Activated CD4-positive, alpha-beta memory T cell treated with anti-CD3 and anti-CD28 coated beads for 36 hours (primary cell): ENCODE measurements at places on chromosomes 16 and 17. TPM values are rescaled to one million over a fixed set of nuclear protein-coding genes. Genes with fewer than 3 reads are reported as not detected.

The TNP2 gene
- total RNA-seq: not detected

GRCh38 chr16:64589836-64590235 is 532.0 kb downstream of the CDH11 start:
- H3K36me3 ChIP-seq: no peaks in the 10 kb centered on the region
- no peaks in the 10 kb centered on the region for H3K4me1 ChIP-seq
- DNase-seq: no peak

DNA sequence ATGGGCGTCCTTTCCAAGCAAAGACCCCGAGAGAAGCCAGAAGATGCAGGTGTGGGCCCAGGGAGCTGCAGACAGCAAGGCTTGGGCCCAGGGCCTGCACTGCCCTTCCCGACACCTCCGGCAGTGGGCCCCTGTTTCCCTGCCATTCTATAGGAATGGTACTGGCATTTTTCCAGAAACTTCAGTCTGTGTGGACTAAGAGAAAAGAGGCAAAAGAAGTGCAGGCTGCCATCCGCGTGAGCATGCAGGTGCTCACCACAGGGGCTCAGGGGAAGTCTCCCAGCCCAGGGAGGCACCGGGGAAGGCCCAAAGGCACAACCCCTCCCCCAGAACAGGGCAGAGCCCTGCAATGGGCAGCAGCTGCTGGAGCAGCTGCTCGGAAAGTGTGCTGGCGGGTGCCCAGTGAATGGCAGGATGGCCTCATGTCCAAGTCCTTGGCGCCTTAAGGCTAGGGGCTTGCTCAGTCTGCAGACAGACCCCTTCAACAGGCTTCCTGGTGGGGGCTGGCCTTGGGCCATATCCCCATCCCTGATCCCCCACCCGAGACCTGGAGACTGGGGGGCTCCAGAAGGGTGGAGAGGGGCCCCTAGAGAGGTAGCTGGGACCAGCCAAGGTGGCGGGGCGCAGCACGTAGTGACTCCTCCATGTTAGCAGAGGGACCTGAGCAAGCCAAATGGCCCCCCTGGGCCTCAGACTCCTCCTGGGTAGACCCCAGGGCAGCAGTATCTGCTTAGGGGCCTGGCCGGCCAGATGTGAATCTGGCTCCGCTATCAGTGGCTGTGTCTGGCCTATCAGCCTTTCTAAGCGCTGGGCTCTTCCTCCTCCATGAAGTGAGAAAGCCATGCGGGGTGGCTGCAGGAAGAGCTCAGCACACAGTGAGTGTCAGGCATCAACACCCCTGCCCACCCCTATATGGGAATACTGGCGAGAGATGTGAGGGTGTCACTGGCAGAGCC is 6.7 kb upstream of the TPPP3 start:
- DNase-seq: no peak
- H3K4me1 ChIP-seq: no peaks in the 10 kb centered on the region
- no peaks in the 10 kb centered on the region for H3K36me3 ChIP-seq
- peaks cover 11% of the 10 kb centered on the region for H3K27me3 ChIP-seq

GRCh38 chr16:1781254-1781653 is 1.1 kb downstream of the SPSB3 start:
- DNase-seq: no peak
- H3K36me3 ChIP-seq: peaks cover 3% of the 10 kb centered on the region
- H3K27me3 ChIP-seq: no peaks in the 10 kb centered on the region

- DNase-seq: peak; percentile 50
- H3K4me1 ChIP-seq: peaks cover 6% of the 10 kb centered on the region
- H3K27ac ChIP-seq: peak overlapping the region; percentile 62
- H3K36me3 ChIP-seq: peaks cover 23% of the 10 kb centered on the region
Measured at GRCh38 chr17:48123776-48124388, 16.3 kb downstream of the SNX11 start.

DNA sequence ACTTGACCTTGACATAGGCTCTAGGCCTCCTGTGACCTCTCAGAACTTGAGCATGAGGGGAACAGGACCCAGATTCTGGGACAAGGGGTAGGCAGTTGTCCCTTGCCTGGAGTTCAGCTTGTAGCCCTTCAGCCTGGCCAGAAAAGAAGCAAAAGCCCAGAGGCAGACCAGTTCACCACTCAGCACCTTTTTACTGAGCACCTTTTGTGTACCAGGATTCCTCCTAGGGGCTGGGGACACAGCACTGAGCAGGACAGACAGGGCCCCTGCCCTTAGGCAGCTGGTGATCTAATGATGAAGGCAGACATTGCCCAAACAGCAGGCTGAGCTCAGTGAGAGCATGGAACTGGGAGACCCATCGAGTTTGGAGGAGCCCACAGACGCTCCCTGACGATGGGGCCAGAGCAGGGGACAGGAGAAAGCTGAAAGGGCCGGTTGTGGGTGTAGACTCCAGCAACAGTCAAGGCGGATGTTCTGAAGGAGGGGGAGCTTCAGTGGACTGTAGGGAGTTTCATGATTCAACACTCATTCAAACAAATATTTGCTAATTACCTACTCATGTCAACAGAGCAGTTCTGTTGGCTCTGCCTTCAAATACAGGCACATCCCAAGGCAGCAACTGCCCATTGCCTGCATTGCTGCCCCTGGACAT is 32.0 kb downstream of the SBK1 start:
- DNase-seq: no peak
- H3K27me3 ChIP-seq: no peaks in the 10 kb centered on the region
- H3K36me3 ChIP-seq: no peaks in the 10 kb centered on the region
- no peaks in the 10 kb centered on the region for H3K4me1 ChIP-seq
- no peak overlapping the region for H3K27ac ChIP-seq
- H3K4me3 ChIP-seq: no peak overlapping the region

DNA sequence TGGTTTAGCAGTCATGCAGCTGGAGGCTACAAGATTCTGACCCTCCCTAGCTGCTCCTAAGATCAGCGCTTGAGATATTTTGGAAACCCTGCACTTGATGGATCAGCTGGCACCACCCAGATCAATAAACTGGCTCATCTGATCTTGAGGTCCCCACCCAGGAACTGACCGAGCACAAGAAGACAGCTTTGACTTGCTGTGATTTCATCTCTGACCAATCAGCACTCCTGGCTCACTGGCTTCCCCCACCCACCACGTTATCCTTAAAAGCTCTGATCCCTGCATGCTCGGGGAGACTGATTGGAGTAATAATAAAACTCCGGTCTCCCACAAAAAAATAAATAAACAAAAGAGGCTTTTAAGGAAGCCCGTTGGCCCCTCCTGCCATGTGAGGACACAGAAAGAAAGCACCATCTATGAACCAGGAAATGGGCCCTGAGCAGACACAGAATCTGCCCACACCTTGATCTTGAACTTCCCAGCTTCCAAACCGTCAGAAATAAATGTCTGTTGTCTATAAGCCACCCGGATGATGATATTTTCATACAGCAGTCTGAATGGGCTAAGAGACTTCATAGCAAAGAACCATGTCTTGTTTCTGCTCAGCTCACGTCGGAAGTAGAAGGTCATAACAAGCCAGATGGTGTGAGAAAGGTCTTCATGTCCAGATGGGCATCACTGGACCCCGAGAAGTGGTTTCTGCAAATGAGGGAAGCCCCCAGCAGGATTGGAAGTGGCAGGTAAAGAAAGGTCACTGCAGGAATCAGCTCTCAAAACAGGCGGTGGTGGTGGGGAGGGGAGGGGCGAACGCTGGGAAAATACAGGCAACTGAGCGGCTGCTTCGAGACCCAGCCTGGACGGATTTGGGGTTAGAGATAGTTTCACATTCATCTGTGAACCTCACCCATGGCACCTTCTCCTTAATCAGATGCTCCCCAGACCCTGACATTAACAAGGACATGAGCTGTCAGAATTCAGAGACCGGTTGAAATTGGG is 19.8 kb upstream of the RPH3AL start:
- no peaks in the 10 kb centered on the region for H3K36me3 ChIP-seq
- peaks cover 1% of the 10 kb centered on the region for H3K27me3 ChIP-seq
- DNase-seq: no peak
- peaks cover 7% of the 10 kb centered on the region for H3K4me1 ChIP-seq

The EPN3 gene
- not detected for total RNA-seq

DNA sequence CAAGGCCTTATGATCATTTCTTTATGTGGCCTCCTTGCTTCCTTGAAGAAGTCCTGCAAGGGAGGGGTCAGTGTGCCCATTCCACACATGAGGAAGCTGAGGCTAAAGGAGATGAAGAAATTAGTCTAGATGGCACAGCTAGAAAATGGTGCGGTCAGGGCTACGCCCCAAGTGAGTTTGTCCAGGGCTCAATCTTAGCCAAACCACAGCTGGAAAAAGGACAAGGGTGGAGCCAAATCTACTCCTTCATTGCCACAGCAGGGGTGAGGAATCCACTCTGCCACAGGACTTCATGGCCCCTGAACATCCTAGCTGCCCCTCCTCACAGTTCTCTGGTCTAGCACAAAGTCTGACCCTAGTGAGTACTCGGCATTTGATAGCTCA is 16.2 kb downstream of the BEAN1 start:
- no peaks in the 10 kb centered on the region for H3K36me3 ChIP-seq
- peaks cover 8% of the 10 kb centered on the region for H3K27me3 ChIP-seq
- no peak overlapping the region for H3K27ac ChIP-seq

- no peak overlapping the region for H3K27ac ChIP-seq
- no peaks in the 10 kb centered on the region for H3K36me3 ChIP-seq
- no peaks in the 10 kb centered on the region for H3K4me1 ChIP-seq
Measured at GRCh38 chr16:77410449-77410848, 24.4 kb downstream of the ADAMTS18 start.

The AMZ2 gene
- 146 TPM for total RNA-seq

The RPUSD1 gene
- 15.5 TPM for total RNA-seq

- H3K4me3 ChIP-seq: no peak overlapping the region
- no peak for DNase-seq
- H3K27me3 ChIP-seq: no peaks in the 10 kb centered on the region
- H3K36me3 ChIP-seq: peaks cover 2% of the 10 kb centered on the region
Measured at GRCh38 chr16:20873331-20873730, 26.8 kb downstream of the DCUN1D3 start.

DNA sequence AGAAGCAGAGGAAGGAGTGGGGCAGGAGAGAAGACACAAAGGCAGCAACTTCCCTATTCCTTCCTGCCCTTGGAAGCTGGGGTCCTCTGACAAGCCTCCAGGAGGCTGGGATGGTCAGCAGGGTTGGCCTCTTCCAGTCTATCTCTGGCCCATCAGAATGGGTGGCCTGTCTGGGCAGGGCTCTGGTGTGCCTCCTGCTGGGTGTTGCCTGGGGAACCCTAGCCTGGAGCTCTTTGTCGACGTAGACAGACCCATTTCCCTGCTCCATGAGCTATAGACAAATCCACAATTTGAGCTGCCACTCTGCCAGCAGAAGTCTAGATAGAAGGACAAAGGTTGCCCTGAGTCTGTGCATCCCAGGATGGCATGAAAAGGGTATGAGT is 11.4 kb downstream of the IGFBP4 start:
- no peak overlapping the region for H3K4me3 ChIP-seq
- no peak overlapping the region for H3K27ac ChIP-seq
- no peak for DNase-seq
- H3K4me1 ChIP-seq: peaks cover 7% of the 10 kb centered on the region

- peak overlapping the region; percentile 67 for H3K4me3 ChIP-seq
- peaks cover 2% of the 10 kb centered on the region for H3K36me3 ChIP-seq
- no peaks in the 10 kb centered on the region for H3K27me3 ChIP-seq
- H3K4me1 ChIP-seq: peaks cover 25% of the 10 kb centered on the region
- H3K27ac ChIP-seq: peak overlapping the region; percentile 86
- DNase-seq: no peak
Measured at GRCh38 chr16:89506113-89506504, 2.1 kb upstream of the SPG7 start.

GRCh38 chr17:75695830-75696271 is 25.4 kb upstream of the ITGB4 start:
- peaks cover 14% of the 10 kb centered on the region for H3K4me1 ChIP-seq
- H3K36me3 ChIP-seq: peaks cover 32% of the 10 kb centered on the region
- H3K27me3 ChIP-seq: no peaks in the 10 kb centered on the region

DNA sequence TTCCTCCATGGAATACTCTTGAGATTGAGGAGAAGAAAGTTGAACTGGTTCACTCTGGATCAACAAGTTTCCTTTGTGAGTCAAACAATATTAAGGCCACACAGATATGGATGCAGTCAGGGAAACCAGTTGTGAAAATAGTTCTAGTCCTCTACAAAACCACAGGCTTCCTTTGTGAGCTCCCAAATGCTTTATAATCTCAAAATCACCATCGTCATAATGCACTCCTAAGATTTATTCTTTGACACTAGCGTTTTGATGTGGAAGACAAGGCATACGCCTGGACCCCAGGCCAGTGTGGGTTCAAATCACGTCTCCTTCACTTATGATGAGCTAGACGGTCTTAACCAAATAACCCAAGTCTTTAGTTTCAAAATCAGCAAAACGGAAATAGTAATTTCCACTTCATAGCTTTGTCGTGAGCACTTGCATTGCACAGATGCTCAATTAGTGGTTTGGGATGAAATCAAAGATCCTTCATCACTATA is 142.6 kb downstream of the STX8 start:
- DNase-seq: peak; percentile 28
- H3K27ac ChIP-seq: no peak overlapping the region
- no peak overlapping the region for H3K4me3 ChIP-seq
- H3K4me1 ChIP-seq: peaks cover 21% of the 10 kb centered on the region

GRCh38 chr17:74452841-74453661 is 13.4 kb upstream of the CD300A start:
- DNase-seq: no peak
- no peak overlapping the region for H3K27ac ChIP-seq
- peaks cover 3% of the 10 kb centered on the region for H3K27me3 ChIP-seq
- H3K4me1 ChIP-seq: peaks cover 11% of the 10 kb centered on the region
- H3K36me3 ChIP-seq: no peaks in the 10 kb centered on the region

The BCAR1 gene
- 1.1 TPM for total RNA-seq

GRCh38 chr17:54718286-54718685 is 182.4 kb upstream of the TOM1L1 start:
- H3K27me3 ChIP-seq: no peaks in the 10 kb centered on the region
- no peak overlapping the region for H3K4me3 ChIP-seq

The RUNDC3A gene
- total RNA-seq: not detected

DNA sequence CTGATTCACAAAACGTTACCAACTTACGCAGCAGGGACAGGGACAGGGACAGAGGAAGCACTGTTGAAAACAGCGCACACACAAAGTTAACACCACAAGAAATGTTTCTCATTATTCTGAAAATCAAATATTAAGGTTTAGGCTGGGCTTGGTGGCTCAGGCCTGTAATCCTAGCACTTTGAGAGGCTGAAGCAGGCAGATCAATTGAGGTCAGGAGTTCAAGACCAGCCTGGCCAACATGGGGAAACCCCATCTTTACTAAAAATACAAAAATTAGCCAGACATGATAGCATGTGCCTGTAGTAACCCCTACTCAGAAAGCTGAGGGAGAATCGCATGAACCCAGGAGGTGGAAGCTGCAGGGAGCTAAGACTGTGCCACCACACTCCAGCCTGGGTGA is 4.2 kb downstream of the CYTH1 start:
- peaks cover 40% of the 10 kb centered on the region for H3K36me3 ChIP-seq
- H3K4me1 ChIP-seq: peaks cover 43% of the 10 kb centered on the region
- H3K4me3 ChIP-seq: peak overlapping the region; percentile 66
- DNase-seq: peak; percentile 58
- no peaks in the 10 kb centered on the region for H3K27me3 ChIP-seq

The SRCIN1 gene
- total RNA-seq: 1.6 TPM

- peaks cover 11% of the 10 kb centered on the region for H3K27me3 ChIP-seq
- no peaks in the 10 kb centered on the region for H3K36me3 ChIP-seq
- DNase-seq: no peak
- H3K4me1 ChIP-seq: no peaks in the 10 kb centered on the region
Measured at GRCh38 chr16:88303890-88304819, 78.6 kb upstream of the ZNF469 start.

The NPIPA5 gene
- total RNA-seq: 14.9 TPM

The CCL17 gene
- 1.6 TPM for total RNA-seq

- peak overlapping the region; percentile 93 for H3K4me3 ChIP-seq
- H3K36me3 ChIP-seq: no peaks in the 10 kb centered on the region
- peak; percentile 69 for DNase-seq
- no peaks in the 10 kb centered on the region for H3K27me3 ChIP-seq
- peak overlapping the region; percentile 95 for H3K27ac ChIP-seq
Measured at GRCh38 chr16:30902029-30902972, 5.9 kb downstream of the CTF1 start.

The CCL13 gene
- total RNA-seq: not detected
